ENCODE measurements at places on chromosomes 2 and 18. TPM values are rescaled to one million over a fixed set of nuclear protein-coding genes. Genes with fewer than 3 reads are reported as not detected.

GRCh38 chr2:192379736-192380135 is 185.0 kb upstream of the TMEFF2 start:
- DNase-seq: no peak

- no peak for DNase-seq
Measured at GRCh38 chr18:59079264-59079663, 60.4 kb upstream of the SEC11C start.

Gene C2orf66
- not detected for total RNA-seq

DNA sequence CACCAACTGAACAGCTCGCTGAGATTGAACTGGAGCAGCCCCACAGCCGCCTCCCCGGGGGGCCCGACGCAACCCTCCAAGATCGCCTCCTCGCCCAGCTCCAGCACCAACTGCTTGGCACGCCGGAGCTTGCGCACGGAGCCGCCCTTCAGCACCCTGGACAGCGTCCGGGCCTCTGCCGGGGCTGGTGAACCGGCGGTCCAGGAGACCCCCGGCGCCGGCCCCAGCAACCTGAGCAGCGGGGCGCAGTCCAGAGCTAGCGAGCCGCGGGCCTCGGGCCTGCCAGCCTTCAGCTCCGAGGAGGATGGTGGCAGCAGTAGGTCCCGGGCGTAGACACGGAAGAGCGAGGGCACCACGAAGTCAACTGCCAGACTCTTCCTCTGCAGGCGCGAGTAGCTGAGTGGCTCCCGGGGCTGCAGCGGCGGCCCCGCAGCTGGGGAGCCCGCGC is 1.2 kb downstream of the ALK start:
- no peak for DNase-seq

Gene HAAO
- 2.5 TPM for total RNA-seq

DNA sequence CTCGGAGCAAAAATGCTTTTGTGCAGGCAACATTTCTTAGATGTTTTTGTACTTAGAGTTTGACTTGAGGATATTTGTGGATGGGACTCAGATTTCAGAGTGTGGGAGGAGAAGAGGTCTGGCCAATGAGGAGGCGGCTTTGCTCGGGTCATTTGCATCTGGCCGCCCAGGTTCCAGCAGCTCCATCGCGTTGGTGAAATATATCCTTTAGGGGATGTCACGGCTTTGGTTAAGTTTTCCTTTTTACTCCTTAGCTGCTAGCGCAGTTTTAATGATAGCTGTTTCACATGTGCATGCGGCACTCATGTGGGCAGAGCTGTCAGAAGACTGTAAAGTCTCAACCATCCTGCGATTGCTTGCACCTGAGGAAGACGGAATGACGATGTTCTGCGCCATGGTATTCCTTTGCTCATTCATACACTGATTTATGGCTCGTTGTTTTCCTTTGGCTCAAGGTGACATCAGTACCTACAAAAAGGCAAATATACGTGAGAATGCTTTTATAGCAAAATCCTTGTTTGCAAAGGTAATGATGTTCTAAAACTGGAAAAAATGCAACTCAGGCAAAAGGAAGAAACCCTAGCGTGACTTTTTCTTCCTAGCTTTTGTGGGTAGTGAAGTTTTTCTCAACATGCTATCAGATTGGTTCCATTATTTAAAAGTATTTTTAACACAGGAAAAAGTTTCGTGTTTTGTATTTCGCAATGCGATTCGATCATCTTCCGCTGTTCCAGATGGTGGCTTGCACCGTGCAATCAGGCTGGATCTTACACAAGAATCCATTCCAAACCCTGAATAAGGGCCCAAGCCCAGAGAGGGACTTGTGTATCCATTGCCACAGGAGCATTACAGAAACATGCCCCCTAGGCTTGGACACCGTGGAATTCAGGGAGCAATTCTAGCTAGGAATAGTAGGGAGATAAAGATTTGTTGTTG is 70.5 kb upstream of the ZNF516 start:
- DNase-seq: peak; percentile 31

- DNase-seq: no peak
Measured at GRCh38 chr18:56789004-56789888, 138.1 kb downstream of the WDR7 start.

GRCh38 chr2:141957827-141958450 is 172.9 kb downstream of the LRP1B start:
- DNase-seq: no peak

DNA sequence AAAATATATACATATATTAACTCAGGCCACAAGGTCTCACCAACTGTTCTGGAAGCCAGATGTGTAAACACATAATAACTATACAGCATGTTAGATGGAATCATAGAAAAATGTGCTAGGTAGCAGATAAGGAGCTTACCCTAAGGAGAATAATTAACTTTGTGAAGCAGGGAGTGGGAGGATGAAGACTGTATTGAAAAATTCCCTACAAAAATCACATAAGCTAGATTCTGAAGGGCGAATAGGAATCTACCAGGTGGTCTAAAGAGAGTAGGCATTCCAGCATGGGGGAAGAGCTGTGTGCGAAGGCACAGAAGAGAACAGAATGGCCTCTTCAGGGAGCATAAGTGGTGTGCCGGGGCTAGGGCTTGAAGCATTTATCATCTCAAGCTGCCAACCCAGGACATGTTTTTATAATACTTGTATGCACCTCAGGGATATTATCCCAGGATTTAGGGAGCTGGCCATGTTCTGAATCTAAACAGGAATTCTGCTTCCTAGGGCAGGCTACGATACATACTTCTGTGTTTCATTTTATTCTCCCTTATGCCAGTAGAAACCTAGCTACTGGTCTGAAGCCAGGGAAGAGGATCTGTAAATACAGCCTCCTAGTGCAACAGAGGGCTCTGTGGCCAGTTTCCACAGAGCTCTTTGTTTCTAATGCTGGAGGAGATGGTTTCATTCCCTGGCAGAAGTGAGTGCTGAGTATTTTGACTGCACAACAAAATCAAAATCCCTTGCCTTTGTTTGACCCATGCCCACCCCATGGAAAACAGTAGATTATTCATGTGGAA is 56.7 kb downstream of the NEMP2 start:
- DNase-seq: no peak

Gene CNTNAP5
- total RNA-seq: 0.17 TPM

Gene FHOD3
- 10.5 TPM for total RNA-seq

DNA sequence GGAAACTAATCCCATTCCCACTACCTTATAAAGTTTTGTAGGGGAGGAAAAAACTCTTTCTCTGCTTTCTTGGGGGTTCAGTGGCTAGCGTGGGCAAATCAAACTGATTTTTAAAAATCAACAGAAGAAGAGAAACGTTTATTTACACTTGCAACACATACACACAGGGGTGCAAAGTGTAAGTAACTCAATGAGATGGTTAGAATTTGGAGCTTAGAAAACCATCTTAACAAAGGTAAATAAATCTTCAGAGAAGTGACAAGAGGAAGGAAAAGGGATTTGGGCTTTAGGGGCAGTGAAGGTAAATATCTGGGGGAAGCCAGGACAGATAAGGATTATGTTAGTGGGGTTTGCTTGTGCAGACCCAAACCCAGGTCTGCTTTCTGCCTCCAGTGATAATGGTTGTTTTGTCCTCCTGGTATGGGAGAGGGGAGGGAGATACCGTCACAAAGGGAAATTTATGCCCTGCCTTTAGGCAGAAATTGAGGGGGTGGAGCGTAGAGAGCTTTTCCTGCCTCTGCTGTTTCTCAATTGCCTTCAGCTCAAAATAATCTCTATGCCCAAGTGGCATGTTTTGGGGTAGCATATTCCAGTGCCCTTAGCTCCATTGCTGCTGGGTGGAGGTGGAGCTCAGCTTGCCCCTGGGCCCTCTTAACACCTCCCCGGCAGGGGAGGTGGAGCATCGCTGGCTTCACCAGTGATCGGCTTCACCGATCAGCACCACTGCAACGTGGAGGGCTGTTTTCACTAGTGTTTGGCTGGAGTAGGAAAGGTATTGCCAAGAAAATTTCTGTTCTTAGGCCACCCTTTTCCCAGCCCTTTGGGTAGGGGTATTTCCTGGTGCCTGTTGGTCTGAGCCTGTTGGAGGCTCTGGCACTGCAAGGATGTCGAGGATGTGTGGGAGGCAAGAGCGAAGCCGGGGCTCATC is 92.2 kb downstream of the TEX51 start:
- no peak for DNase-seq

DNA sequence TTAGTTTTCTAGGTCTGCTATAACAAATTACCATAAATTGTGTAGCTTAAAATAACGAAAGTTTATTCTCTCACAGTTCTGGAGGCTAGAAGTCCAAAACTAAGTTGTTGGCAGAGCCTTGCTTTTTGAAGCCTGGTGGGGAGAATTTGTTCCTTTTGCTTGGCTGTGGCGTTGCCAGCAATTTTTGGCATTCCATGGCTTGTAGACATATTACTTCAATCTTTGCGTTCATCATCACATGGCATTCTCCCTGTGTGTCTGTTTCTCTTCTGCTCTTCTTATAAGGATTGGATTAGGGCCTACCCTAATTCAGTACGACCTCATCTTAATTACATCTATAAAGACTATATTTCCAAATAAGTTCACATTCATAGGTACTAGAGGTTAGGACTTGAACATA is 217.7 kb downstream of the MBD5 start:
- DNase-seq: no peak

GRCh38 chr2:165618806-165619205 is 149.3 kb downstream of the CSRNP3 start:
- no peak for DNase-seq

DNA sequence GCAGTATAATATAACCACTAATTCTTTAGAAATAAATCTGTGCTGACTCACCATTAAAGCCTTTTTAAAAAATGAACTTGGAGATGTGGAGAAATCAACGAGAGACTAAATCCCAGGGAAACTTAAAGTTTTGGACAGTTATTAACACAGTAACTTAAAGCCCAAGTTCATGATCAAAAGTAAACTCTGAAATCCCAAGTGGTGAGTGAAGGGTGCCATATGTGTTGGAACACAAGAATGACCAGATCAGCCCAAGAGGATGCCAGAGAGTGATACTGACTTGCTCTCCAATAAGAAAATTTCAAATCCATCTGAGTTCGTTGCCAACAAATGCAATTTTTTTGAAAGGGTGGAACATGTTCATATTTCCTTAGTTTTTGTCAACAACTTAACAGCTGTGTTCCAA is 838.1 kb upstream of the ACVR2A start:
- DNase-seq: no peak

All from H1 (cell line).